ENCODE measurements at places on chromosomes 7 and 10.

GRCh38 chr10:11684717-11685645 lies 57.2 kb upstream of the ECHDC3 start:
- peak; percentile 17 for DNase-seq

- no peak for DNase-seq
These were observed 132.4 kb downstream of the TSPAN12 start for GRCh38 chr7:120725376-120726039.

DNA sequence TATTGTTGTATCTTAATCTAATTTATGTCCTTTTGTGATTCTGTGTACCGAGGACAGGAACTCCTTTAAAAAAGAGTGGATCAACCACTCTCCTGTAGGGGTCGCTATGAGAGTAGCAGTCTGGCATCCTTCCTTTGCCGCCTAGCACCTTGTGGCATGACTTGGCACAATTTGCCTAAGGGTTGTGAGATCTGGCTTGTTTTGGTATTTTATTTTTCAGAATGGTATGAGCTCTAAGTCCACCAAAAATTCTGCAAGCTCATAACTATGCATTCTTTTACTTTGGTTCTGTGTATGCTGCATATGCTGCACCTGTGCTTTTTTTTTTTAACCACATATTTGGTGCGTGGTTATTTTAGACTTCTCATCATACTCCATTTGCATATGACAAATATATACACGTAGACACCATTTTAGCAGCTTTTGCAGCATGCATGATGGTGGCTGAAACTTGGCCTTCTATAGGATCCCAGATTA lies 112.8 kb downstream of the CDK14 start:
- no peak for DNase-seq

GRCh38 chr7:104415700-104416099 lies 87.3 kb downstream of the LHFPL3 start:
- no peak for DNase-seq

- no peak for DNase-seq
These were observed 118.7 kb downstream of the ELMO1 start for GRCh38 chr7:37329940-37330339.

DNA sequence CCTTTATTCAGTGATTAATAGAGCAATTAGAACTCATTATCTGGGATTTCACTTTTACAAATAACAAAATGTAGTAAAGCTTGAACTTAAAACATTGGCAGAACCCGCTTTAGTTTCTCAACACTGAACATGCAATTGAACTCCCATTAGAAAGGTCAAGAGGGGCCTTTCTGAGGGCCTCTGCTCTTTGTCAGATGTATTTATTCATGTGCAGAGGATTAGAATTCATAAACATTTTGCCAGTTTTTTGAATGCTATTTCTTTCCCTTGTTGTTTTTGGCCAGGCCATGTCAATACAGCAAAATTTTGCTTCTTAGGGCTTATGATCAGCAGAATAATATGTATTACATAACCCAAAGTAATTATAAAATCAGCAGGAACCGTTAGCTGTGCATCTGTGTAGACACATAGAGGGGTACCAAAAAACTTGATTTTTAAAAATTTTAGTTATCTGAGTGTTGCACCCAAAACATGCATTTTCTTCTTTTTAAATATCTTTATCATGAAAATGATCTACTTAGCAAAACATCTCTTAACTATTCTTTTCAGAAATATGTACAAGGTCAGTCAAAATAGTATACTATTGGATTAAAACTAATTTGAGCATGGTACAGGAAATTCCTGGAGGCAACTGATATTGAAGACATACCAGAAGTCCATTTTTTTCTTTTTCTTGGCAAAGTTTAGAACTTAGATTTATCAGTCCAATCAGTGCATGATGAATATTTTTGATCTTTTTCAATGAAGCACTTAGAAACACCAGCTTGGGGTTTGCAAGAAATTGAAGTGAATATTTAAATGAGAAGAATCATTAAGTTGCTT lies 177.5 kb downstream of the TWIST1 start:
- no peak for DNase-seq

DNA sequence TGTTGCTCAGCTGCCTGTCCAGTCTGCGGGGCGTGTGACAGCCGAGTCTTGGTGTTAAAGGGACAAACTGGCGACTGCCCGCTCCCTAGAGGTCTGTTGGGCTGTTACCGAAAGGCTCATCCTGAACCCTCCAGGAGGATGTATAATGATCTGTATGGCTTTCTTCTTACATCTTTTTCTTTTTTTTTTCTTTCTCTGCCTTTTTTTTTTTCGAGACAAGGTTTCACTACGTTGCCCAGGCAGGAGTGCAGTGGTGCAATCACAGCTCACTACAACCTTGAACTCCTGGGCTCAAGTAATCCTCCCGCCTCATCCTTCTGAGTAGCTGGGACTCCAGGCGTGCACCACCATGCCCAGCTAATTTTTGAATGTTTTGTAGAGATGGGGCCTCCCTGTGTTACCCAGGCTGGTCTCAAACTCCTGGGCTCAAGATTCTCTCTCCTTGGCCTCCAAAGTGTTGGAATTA lies 857 bp downstream of the INTS15 start:
- no peak for DNase-seq

GRCh38 chr10:48690791-48691660 lies 6.4 kb downstream of the WDFY4 start:
- DNase-seq = no peak

DNA sequence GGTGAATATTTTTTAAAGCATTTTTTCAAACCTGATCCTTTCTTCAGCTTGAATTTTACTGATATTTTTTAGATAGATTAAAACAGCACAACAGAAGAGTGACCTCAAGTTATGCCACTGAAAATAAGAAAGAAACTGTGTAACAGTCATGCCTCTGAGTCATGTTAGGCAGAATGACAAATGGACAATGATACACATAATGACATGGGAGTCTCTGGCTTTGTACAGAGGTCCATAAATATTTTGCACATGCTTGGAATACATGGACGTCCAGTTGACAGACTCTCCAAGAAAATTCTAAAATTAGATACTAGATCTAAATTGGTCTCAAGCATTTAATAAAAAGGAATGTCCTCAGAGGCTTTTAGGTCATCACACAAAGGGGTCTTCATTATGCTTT lies 21.9 kb upstream of the SEMA3A start:
- DNase-seq = no peak

GRCh38 chr7:150972023-150972468 lies 6.1 kb downstream of the KCNH2 start:
- no peak for DNase-seq

- no peak for DNase-seq
These were observed 23.2 kb downstream of the ELMO1 start for GRCh38 chr7:37425498-37425897.

DNA sequence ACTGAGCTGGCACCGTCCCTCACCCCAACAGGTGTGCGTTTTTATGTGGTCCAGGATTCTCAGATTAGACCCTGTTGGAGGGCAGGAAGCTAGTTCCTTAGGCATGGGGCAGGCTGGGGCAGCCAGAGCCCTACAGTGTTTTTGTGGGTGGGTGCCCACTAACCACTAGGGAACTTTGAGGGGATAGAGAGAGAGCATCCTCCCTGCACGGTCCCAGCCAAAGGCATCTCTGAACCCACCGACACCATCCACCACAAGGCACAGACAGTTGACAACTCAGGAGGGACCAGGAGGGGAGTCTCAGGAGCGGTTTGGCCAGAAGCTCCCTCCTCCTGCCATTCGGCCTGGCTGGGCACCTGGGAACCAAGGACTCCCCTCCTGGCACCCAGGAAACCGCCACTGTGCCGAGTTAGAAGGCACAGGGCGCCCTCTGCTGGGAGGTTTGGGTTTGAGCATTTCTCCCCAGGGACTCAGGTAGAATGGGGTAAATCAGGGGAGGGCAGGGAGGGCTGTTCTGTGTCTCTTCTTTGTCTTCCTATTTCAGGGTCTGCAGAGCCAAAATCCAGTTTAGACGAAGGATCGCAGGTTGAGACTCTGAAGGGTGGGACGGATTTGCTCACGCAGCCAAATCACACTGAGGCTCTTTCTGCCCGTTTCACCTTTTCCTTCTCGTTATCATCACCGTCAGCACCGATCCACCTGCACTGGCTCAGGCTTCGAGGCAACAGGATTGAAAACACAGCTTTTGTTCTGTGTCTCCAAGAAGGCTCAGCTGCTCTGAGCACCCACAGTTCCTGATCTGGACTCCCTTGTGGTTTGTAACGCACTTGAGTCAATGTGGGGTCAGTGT lies 84.8 kb upstream of the COL13A1 start:
- DNase-seq = peak; percentile 42

DNA sequence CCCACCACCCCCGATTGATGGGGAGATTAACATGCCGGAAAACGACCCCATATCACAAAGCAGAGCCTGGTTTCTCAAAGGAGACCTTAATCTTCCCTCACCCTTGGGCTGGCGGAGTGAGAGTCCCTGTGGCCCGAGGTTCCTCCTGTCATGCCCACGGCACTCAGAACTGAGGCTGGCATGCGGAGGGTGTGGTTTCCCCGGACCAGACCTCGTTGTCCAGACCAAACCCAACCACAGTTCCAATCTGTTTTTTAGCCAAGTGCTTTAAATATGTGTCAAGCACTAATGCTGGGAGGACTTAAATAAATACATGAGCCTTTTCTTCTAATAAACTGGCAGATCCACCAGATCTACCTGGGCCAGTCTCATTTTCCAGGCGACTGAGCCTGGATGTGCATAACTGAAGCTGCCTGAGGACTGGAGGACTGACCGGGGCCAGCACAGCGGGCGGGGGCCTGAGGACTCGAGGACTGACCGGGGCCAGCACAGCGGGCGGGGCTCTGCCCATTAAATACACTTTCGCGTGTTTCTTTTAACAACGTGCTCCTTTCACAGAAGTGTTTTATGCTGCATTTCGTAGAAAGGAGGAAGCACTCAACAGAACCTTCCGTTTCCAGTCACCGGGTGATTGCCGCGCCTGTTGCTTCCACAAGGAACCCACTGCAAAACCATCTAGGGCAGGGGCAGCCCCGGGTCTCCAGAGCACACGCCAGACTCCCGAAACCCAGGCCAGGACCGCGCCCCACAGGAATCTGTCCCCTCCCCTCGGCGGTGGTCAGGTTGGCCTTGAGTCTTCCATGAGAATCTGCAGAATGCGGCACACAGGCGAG lies 334.6 kb downstream of the PTPRN2 start:
- no peak for DNase-seq

DNA sequence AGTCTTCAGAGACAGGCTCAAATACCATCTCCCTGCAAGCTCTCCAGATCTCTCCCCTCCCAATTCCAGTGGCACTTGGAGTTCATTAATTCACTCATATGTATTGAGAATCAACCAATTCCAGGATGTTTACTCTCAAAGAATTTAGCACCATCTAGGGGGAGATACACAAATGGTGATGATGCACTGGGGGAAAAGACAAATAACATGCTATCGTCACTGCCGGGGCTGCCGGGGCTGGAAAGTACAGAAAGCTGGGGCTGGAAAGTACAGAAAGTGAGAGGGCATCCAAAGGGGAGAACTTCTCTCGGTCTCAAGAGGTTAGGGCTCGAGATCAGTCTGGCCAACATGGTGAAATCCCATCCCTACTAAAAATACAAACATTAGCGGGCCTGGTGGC lies 118.7 kb downstream of the MKX start:
- DNase-seq = no peak

DNA sequence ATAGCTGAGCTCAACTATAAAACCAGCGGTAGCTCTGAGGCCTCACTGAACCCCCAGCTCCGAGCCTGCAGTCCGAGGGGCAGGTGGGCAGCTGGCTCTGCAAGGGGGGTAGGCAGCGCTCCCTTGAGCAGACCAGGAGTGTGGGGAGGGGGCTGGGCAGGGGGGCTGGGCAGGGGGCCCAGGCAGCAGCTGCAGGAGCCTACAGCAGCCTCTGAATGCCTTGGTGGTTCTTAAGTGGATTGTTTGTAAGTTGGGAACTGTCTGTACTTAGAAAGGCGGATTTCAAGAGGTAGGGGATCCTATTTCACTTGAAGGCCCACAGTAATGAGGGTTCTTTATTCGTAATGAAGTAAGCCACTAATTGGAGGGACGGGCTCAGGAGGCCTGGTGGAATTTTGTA lies 72.3 kb downstream of the ICA1 start:
- DNase-seq = no peak

DNA sequence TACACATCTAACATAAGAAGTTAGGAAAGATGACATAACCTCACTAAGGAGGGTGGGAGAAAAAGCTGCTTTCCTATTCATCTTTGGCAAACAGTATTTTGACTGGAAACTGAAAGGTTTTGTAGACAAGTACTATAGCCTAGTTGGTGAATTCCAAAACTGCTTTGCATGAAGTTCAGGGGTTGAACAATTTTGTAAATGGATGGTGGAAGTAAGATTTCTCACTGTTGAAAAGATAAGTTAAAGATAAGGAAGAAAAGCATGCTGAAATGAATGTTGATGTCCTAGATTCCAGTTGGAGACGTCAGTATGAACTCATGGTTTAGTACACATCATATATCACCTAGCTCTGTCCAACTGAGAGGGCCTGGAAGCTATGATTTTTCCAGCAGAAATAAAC lies 159.1 kb upstream of the FEZF1 start:
- no peak for DNase-seq

DNA sequence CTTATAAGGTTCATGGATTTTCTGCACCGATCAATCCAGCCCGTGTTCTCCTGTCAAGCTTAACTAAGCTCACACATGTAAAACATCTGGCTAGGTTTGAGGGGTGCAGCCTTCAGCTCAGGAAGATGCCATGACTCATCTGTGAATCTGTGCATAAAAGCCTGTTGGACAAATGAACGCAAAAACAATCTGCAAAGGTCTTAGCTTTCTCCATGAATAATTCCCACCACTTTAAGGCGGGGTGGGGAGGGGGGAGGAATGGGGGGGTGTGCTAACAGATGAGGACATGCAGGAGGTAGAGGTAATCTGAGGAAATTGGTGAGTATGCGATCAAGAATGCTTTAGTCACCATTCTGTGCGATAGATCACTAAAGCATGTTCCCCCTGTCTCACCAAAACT lies 4.8 kb downstream of the DOCK4 start:
- DNase-seq = no peak

DNA sequence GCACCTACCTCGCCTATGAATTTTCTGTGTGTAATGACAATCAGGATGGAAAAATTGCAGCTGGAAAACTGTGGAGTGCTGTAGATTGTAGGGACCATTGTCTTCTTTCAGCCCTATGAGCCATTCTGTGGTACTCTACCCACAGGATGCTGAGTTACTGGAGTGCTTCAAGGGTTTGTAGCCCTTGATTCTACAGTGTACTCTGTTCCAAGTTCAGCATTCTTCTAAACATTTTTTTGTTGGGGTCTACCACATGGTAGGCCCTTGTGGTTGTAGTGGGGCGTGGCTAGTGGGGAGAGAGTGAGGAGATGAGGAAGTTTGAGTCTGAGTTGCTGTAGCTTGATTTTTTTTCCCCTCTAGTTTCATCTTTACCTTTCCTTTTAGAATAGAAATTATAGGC lies 33.5 kb downstream of the REEP3 start:
- no peak for DNase-seq

- DNase-seq = no peak
These were observed 36.9 kb downstream of the ZNRF2 start for GRCh38 chr7:30321089-30321881.

DNA sequence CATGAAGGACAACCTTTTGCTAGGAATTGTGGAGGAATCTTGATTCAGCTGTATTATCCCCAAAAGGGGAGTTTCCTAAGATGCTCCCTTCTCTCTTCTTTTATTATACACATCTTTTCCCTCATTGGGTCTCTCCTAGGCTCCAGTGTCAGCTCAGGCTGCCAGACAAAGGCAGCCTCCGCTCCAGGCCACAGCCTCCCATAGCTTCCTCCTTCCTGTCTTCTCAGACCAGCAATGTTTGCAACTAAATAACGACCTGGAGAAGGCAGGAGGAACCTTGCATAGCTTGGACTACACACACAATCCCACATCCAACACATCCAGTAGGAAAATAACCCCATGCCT lies 12.3 kb downstream of the SFXN3 start:
- no peak for DNase-seq

- DNase-seq = no peak
These were observed 5.6 kb downstream of the BAG3 start for GRCh38 chr10:119656760-119657159.
